ENCODE measurements at places on chromosomes 3 and 15.

DNA sequence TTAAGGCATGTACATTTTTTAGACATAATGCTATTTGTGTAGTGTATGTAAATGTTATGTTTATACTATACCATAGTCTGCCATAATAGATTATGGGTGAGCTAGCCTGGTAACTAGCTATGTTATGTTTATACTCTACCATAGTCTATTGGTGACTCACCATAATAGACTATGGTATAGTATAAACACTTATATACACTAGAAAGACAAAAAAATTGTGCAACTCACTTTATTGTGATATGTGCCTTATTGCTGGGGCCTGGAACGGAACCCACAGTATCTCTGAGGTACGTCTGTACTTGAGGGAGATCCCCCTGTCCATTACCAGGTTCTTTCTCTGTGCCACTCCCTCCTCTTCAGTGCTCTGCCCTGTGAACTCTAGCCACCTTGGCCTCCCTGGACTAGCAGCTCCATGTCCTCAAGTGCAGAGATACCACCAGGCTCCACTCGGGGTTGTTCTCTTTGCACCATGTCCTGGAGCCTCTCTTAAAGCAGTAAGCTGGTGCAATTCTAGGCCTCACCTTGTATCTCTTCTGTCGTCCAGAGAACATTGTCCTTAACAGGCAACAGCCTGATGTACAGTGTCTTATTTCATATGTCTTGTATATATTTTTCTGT lies 60.8 kb upstream of the PXYLP1 start:
- DNase-seq: no peak

- DNase-seq: no peak
Observed at GRCh38 chr3:51381333-51381705, 3.8 kb upstream of the MANF start.

GRCh38 chr3:34675383-34676120 lies 877.1 kb downstream of the PDCD6IP start:
- DNase-seq: no peak

DNA sequence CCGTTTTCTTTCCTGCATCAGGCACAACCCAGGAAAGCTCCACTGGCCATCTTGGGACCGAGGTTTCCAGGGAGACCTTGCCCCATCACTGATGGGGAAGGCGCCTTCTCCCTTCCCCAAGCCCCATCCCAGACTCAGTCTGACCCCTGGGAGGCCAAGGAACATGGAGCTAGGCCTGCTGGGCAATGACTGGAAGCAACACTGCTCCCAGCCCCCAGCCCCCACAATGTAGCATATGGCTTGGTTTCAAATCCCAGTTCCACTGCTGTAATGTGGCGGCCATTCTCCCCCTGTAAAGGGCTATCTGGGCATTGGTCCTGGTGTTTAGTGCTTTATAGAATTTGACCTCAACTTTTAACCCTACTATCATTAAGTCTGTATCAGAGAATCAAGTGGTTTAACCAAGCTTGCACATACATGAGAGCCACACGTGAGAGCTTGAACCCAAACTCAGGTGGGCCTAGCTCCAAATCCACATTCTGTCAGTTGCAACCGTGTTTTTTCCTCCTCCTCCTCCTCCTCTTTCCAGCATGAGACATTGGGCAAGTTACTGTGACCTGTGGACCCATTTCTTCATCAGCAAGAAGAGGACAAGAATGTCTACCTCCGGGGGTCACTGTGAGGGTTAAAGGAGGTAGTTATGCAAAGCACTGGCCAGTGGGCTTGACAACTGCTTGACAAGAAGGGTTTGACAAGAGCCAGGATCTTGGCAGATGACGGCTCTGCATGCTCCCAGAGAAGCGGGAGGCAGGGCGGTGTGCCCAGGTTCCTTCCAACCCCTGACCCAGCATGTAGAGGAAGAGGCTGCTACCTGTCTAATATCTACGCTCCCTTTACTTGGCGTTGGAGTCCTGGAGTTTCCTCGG lies 37.4 kb downstream of the KLHL25 start:
- no peak for DNase-seq

- no peak for DNase-seq
Observed at GRCh38 chr3:12454816-12455121, 29.5 kb upstream of the TSEN2 start.

DNA sequence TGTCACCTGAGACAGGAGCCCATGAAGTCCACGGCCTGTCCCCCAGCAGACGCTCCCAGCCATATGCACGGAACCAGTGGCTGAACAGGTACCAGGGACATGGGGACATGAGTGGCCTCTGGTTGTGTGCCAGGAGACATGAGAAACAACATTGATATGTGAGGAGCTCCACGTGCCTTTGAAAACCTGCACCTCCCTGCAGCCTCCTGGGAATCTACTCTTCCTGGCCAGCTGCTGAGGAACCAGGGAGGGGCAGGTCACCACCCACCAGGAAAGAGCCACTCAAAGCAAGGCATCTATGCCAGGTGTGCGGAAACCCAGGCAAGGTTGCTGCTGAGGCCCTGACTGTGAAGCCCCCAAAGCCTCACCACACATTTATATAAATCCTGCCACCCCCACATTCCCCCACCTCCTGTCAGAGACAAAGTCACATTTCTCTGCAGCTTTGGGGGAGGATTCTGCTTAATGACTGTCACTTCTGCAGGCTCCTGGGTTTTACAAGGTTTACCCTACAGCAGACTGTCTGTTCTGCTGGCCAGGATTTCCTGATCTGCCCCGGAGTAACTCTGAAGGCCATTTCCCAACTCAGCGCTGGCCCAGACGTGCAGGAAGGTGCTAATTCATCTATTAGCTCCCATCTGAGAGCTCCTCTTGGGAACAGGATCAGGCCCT lies 110.8 kb downstream of the ADCY5 start:
- DNase-seq: no peak

GRCh38 chr15:48642795-48643194 lies 2.7 kb downstream of the FBN1 start:
- DNase-seq: no peak

DNA sequence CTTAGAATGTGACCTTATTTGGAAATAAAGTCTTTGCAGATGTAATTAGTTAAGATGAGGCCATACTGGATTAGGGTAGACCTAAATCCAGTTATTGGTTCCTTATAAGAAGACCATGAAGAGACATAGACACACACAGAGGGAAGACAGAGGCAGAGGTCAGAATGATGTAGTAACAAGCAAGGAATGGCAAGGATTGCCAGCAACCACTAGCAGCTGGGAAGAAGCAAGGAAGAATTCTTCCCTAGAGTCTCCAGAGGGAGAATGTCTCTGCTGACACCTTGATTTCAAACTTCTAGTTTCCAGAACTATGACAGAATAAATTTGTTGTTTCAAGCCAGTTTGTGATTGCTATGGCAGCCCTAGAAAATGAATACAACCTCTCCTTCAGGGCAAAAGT lies 116.7 kb downstream of the WDR76 start:
- DNase-seq: no peak

GRCh38 chr3:84904816-84905555 lies 53.8 kb upstream of the CADM2 start:
- no peak for DNase-seq

GRCh38 chr3:185915642-185916041 lies 22.2 kb downstream of the TRA2B start:
- DNase-seq: no peak

DNA sequence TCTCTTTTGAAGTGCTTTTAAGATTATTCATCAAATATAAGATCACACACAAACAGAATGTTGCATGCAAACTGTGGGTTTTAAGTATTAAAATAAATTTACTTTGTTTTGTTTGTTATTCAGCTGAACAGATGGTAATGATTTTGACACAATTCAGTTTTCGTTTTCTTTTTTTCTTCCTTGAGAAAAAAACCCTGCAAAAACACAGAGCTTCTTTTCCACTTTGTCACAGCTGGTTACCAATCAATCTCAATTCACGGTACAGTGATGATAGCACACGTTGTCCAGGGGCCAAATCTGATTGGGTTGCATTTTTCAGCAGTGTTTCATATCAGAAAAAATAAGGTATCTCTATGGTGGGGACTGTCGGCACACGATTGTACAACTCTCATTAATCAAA lies 473.6 kb downstream of the ROBO2 start:
- DNase-seq: no peak

GRCh38 chr3:149340310-149340933 lies 7.0 kb upstream of the TM4SF18 start:
- DNase-seq: no peak

DNA sequence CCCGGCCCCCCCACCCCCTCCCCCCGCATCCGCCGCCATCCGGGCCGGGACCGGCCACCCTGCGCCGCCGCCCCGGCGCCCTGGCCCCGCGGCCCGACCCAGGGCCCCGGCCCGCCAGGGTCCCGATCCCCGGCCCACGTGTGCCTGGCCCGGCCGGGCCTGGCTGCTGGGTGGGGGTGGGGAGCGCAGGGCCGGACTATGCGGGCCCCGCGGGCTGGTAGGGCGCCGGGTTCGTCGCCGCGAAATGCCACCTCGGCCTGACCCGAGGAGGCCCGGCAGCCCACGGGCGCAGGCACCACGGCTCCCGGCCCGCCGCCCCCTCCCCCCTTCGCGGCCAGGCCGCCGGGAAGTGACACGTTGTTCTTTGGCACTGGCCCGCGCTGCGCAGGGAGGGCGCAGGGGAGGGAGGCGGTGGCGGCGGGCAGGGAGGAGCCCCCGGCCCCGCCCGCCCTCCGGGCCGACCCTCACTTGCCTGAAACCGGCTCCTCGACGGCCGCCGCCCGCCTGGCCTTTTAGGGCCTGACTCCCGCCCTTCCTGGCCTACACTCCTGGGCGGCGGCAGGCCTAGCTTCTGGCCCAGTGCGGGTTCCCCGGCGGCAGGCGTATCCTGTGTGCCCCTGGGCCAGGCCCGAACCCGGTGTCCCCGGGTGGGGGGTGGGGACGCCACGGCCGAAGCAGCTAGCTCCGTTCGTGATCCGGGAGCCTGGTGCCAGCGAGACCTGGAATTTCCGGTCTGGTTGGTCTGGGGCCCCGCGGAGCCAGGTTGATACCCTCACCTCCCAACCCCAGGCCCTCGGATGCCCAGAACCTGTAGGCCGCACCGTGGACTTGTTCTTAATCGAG lies 515 bp downstream of the EIF4G1 start:
- peak; percentile 66 for DNase-seq

DNA sequence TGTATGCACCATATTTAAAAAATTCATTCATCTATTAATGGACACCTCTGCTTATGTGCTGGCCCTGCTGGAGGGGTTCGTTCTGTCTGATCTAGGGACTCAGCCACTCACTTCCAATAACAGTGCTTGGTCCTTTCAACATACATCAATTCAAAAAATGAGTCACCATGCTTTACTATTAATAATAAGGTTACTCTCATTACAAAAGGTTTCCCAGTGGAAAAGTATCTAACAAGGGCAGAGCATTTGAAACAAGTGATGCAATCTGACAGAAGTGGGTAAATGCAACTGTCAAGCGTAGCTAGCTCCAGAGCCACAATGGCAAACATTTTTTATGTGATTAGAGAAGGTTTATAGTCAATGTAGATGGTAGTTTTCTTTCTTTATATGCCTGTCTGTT lies 67.9 kb upstream of the TNIK start:
- peak; percentile 17 for DNase-seq

All from fibroblast of the conjunctiva (primary cell).